ENCODE measurements at places on chromosomes 3 and 15. TPM values are rescaled to one million over a fixed set of nuclear protein-coding genes. Genes with fewer than 3 reads are reported as not detected.

GRCh38 chr3:195035345-195036202 lies 235.4 kb downstream of the XXYLT1 start:
- no peak for DNase-seq

DNA sequence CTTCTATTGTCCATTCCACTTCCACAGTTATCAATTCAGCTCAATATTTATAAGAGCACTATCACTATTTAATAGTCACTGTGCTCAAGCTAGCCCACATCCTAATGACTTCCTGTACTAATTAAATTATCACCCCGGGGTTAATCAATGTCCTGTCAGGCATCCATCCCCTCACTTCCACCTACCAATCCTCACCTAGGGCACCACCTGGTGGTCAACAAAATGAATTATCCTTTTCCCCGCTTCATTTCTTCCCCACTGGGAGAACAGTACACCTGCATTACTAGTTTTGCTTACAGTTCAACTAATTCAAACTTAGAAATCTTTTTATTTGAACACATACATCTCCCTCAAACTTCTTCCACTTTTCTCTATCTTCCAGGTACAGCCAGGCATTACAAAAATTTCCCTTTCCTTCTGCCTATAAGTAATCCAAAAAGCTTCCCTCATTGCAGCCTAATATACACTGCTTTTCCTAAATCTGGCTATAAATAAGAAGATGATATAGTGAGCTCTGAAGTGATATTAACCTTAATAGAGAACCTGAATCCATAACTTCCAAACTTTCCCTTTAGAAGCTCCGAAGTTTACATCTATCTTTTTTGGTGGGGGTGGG lies 68.5 kb downstream of the TMCC1 start:
- no peak for DNase-seq

GRCh38 chr15:88830016-88830415 lies 26.8 kb downstream of the ACAN start:
- no peak for DNase-seq

DNA sequence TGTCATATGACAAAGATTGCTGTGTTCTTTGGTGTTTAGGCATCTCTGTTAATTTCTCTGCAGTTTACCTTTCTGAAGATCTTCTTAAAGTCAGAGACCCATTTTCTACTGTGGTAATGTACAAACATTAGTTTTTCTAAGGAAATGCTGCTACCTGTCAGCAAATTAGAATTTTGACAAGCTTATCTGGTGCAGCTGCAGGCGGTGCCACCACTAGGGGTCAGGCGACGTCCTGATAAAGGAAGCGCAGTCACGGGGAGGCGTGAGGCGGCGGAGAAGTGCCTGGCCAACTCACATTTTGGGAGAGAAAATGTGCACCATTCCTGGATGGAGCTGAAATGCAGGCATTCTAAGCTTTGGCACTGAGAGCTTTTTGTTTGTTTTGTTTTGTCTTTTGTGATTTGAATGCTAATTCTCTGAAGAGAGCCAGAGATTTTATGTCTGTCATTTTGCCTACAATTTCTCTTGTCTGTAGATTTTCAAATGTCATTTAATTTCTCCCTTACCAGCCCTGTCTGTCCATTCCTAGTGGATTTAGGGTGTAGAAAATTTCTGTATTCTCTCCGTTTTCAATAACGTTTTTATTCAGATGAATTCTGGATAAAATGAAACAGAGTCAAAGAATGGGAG lies 24.9 kb upstream of the SIAH2 start:
- peak; percentile 81 for DNase-seq

The HHLA2 gene
- total RNA-seq = 1.0 TPM

The FEZF2 gene
- not detected for total RNA-seq
